Fibroblast of skin of back (primary cell): ENCODE measurements at places on chromosomes 3 and 15.

GRCh38 chr15:48413304-48413703, 82.1 kb downstream of the DUT start:
- DNase-seq = peak; percentile 78

- DNase-seq = no peak
Observed at GRCh38 chr15:25089577-25089976, 134.8 kb downstream of the SNRPN start.

DNA sequence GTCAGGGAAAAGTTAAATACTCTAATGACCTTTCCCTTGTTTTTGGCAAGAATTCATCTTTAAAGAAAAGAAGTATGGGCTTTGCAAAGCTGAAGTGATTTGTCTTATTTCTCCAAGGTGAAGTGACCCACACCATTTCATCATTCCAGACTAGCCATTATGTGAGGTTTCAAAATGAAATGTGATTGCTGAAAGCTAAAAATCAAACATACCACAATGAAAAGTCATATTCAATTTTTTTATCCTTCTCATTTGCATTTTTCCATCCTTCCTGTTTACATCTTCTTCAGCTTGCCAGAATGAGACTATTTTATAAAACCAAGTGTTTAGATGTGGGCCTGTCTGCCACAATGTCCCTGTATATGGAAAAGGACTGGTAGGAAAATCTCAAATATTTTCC, 142.3 kb upstream of the STRIT1 start:
- peak; percentile 47 for DNase-seq

GRCh38 chr15:70530906-70531305, 232.5 kb downstream of the UACA start:
- no peak for DNase-seq

DNA sequence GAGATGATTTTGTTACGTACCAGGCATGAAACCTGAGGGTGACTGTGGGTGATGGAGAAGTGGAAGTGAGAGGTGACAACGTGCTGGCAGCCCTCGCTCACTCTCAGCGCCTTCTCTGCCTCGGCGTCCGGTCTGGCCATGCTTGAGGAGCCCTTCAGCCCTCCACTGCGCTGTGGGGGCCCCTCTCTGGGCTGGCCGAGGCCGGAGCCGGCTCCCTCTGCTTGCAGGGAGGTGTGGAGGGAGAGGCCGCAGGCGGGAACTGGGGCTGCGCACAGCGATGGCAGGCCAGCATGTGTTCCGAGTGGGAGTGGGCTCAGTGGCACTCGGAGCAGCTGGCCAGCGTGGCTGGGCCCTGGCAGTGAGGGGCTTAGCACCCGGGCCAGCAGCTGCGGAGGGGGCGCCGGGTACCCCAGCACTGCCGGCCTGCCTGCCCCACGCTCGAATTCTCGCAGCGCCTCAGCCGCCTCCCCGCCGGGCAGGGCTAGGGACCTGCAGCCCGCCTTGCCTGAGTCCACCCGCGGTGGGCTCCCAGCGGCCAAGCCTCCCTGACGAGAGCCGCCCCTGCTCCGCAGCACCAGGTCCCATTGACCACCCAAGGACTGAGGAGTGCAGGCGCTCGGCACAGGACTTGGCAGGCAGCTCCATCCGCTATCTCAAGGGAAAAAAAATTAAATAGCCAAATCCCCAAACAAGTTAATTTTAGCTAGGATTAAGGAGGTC, 29.7 kb upstream of the MYRIP start:
- no peak for DNase-seq

- DNase-seq = peak; percentile 17
Observed at GRCh38 chr3:145124900-145125678, 1035.9 kb downstream of the PLOD2 start.

DNA sequence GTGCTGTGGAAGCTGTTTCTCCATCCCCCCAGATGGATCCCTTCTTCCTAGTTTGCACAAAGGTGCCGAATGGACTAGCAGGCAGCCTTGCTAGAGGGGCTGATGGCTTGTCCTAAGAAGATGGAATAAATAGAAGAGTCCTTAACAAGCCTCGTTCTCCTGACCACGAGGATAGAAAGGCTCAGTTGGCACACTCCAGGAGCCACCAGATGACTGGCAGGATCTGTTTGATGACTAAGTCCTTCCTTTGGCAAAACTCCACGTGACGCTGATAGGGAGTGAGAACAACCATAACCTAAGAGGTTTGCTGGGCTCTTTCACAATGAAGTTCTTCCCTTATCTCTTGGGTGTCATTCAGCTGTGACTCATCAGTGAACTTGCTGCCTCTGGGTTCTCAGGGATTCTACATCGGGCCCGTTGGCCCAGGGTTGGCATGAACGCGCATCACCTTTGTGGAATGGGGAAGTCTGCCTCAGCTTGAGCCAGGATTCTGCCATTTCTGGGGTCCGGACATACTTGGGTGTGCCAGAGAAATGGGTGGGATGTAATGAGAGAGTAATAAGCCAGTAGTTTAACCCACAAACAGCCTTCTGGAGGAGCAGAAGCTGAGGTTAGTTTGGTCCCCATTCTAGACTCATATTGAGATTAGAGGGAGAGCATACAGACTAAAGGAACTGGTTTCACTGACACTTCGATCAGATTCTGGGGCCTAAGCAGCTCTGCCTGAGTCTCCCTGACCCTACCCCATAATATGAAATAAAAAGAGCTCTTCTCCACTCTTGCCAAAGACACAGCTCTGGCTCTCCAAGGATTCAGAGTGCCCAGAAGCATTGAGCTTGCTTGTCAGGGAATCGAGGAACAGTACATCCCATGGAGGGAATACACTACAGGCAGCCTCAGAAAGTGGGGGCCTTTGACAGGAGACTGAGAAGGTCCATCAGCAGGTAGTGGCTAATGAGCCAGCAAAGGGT, 2.0 kb upstream of the MELTF start:
- DNase-seq = peak; percentile 98

GRCh38 chr3:188178293-188178936, 24.5 kb downstream of the LPP start:
- DNase-seq = no peak

DNA sequence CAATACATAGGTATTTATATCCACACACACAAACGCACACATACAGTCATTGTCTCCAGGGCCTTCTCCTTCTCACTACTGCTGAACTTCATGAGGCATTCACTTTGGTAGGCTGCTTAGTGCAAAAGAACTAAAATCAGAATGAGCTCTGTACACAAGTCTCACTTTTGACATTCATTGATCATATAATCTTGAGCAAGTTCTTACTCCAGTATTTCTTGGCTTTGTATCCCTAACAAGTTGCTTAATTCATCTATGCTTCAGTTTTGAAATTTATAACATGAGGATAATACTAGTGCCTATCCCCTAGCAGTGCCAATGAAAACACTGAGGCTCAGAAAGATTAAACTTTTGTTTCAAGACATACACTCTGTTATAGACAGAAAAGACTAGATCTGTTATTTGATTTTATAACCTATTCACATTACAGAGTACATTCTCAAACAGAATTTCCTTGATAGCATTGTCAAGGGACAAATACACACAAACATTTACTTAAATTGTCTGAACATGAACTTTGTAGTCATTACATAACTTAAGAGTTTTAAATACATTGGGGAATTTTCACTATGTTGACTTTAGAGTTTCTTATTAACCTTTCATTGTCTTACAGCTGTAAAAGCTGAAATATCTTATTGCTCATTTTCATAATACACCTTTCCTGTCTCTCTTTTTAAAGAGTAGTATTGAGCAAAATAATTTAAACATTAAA, 55.0 kb upstream of the SI start:
- no peak for DNase-seq

- DNase-seq = no peak
Observed at GRCh38 chr15:46420990-46421389, 786.2 kb downstream of the SQOR start.
